CD4-positive, alpha-beta T cell treated with Interleukin-10 for 1 hour (primary cell): ENCODE measurements at places on chromosomes 11 and 22.

GRCh38 chr11:105720096-105720495, 110.2 kb downstream of the GRIA4 start:
- no peak for DNase-seq

- no peak for DNase-seq
Observed at GRCh38 chr22:50705219-50705691, 32.6 kb downstream of the SHANK3 start.

- no peak for DNase-seq
Observed at GRCh38 chr11:128455766-128456165, 131.6 kb downstream of the ETS1 start.

DNA sequence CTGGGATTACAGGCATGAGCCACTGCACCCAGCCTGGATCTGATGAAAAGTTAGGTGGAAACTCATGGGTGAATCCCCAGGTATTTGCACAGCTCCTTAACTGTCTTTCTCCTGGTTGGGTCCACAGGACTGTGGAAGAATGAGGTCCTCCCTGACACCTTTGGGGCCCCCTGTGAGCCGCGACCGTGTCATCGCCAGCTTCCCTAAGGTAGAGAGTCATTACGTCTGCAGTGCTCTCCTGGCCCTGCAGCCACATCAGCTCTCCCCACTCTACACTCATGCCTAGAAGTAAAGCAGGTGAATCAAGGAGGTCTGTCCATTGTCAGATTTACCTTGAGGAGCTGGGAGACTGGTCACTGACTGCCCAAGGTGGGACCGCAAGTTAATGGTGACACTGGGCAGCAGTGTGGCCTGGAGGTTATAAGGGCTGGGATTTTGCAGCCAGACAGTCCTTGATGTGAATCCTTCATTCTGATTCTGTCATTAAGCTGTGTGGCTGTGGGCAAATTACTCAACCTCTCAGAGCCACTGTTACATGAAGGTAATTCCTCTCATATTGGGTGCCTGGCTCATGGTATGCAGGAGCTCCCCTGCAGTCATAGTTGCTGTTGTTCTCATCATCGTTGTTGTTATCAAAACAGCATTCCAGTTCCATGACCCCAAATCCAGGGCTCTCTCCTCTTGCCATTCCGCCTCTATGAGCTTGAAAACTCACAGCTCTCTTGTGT, 1.4 kb downstream of the RAB36 start:
- no peak for DNase-seq

DNA sequence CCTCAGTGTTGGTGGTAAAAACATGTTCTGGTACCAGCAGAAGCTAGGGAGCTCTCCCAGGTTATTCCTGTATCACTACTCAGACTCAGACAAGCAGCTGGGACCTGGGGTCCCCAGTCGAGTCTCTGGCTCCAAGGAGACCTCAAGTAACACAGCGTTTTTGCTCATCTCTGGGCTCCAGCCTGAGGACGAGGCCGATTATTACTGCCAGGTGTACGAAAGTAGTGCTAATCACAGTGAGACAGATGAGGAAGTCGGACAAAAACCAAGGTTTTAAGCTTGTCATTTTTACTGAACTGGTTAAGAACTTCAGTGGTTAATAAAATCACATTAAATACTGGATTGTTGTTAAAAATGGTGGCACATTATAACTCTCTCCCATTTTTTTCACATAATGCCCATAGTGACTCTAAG, 42.6 kb upstream of the VPREB1 start:
- no peak for DNase-seq

DNA sequence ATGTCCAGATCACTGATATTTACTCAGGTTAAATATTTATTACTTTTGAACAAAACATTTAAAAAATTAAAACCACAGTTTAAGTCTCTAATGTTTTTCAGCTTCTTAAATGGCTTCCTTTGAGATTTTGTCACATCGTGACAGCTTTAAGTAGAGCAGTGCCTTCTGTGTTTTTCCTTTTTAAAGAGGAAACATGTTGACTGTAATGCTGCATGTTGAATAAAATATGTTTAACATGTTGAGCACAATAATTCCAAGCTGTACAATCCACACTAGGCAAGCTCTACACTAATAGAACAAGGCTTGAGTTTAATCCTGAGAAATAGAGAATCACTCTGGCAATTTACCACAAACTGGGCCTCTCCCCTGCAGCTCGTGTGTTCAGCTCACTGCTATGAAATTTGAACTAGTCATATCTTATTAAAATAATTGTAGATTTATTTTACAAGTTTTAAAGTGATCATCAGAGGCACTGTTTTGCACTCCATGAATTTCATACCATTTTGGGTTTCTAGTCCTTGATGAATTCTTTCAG, 368.3 kb downstream of the SOX6 start:
- DNase-seq: no peak

DNA sequence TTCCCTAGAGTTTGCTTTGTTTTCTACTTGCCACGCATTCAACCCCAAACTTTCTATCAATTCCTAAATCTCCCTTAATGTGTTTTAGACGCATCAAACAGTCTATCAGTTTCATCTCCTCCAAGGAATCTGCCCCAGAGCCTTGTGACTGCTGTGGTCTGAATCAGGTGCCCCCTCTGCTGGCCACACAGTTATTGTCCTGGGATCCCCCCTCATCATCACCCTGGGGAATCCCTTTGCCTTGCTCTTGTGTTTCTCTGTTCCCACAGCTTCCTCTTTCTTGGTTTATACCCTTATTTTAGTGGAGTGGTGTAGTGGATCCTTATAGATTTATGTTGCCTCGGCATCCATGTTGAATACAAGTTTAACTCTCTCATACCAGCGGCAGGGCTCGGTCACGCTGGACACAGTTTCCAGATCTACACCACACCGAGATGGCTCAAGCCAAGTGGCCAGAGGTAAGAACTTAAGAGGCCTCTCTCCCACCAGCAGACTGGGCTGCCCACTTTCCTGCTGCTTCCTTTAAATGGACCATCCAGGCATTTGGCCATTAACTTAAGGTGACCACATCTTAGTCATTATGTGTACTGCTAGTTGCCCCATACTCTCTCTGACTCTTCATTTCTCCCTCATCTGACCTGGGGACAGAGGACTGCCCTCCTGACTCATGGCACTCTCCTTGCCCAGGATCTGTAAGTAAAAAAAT, 8.2 kb downstream of the UPB1 start:
- peak; percentile 70 for DNase-seq

DNA sequence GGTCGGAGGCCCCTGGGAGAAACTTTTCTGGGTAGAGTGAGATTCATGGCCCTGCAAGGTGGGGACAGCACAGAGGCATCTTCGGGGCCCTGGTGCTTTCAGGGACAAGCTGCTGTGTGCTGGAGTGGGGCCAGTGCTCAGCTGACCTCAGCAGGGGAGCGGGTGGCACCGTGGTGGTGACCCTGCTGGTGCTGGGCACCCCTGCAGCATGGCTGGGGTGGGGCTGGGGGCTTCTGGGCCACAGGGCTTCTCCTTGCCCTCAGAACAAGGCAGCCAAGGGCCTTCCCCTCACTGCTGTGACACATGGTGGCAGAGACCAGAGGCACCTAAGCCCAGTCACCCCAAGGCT, 24.9 kb upstream of the GNB1L start:
- DNase-seq: no peak

GRCh38 chr11:134939031-134939430, 527.0 kb upstream of the B3GAT1 start:
- DNase-seq: no peak

GRCh38 chr11:116773203-116774097, 663 bp upstream of the BUD13 start:
- DNase-seq: no peak

- no peak for DNase-seq
Observed at GRCh38 chr22:48356731-48357130, 1470.9 kb downstream of the BRD1 start.

- no peak for DNase-seq
Observed at GRCh38 chr22:19122752-19123492, 710 bp upstream of the DGCR2 start.

DNA sequence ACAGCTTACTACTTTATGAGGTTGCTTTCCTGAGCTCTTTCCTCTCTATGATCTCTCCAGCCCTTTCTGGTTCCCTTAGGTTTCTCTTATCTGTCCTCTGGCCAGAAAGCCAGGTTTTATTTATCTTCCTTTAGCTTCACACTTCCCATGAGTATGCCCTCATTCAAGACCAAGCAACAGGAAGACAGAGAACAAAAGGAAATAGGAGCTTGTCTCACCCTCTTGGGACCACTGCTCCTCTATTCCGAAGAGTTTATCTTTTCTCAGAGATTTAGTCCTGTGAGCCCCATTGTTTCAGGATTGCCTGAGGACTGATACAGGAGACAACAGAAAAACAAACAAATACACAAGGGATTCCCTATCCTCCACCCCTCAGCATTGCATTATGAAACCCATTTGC, 62.4 kb upstream of the CCDC179 start:
- DNase-seq: no peak

GRCh38 chr11:117733316-117733715, 63.7 kb downstream of the DSCAML1 start:
- DNase-seq: no peak

GRCh38 chr11:33185756-33186155, 24.5 kb upstream of the CSTF3 start:
- no peak for DNase-seq
